Activated T-cell treated with anti-CD3 and anti-CD28 coated beads for 48 hours (primary cell): ENCODE measurements at places on chromosomes 12 and 14.

DNA sequence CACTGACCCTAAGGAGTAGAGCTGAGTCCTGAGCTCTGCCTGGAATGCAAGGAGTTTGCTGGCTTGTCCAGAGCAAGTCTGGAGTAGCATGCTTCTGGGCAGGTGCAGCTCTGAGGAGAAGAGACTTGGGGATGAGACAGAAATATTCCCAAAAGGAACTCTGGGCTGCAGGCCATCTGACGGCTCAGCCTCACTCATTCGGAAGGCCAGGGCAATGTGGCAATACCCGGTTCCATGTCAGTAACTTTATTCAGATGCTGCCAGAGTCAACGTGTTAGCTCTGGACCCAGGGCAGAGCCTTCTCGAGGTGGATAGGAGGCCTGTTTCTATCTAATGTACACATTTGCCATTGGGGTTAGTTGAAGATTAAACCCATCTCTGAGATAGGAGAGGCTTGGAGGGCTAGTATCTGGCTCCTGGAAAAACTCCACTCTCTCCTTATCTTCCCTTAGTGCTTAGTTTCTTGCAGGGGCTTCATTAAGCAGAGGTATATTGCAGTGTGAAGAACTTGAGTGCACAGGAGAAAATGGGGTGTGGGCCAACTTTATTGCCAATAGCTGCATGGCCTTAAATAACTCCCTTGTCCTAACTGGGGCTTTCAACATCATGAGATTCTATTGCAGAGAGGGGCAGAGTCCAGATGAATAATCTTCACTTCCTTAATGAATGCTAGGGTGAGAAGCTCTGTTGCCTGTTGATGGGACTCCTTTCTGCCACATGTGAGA, 65.6 kb downstream of the NTF3 start:
- no peak for DNase-seq

- no peak for DNase-seq
These were observed 154.0 kb downstream of the PIWIL1 start for GRCh38 chr12:130491421-130492357.

DNA sequence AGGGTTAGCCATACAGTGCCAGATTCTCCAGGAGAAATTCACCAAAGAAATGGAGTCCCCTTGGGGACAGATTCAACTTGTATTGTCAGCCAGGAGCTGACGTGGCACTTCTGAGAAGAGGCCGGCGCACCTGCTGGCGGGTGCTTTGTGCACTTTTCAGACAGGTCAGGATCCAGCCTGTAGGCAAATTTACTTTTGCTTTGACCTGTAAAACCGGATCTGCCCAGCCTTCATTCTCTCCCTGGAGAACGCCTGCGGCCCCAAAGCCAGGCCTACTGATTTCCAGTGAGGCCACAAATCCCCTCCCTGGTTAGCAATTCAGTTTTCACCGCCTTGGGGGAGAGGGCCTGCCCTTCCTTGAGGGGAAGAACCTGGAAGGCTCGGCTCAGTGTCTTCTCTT, 17.4 kb downstream of the P2RX4 start:
- DNase-seq = no peak

DNA sequence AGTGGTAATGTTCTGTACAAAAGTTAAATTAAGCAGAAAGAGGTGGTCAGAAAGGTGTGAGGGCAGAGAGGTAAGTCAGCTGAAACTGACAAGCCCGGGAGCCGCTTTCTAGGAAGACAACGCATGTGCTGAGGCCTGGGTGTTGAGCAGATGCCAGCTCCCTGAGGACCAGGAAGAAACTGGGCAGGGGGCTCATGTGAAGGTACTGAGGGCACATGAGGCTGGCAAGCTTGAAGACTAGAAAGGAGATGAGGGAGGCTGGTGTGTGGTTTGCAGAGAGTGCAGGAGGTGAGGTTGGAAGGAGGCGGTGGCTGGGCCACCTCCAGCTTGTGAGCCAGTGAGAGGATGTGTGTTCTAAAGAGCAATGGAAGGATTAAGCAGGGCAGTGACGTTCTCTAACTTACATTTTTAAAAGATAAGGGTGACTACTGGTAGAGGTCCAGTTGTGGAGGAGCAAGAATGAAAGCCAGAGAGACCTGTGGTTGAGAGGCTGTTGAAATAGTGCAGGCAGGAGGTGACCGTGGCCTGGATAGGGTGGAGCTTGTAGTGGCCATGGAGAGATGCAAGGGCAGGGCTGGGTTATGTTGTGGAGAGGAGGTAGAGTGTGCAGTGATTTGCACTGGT, 29.1 kb downstream of the ZNF664 start:
- no peak for DNase-seq

DNA sequence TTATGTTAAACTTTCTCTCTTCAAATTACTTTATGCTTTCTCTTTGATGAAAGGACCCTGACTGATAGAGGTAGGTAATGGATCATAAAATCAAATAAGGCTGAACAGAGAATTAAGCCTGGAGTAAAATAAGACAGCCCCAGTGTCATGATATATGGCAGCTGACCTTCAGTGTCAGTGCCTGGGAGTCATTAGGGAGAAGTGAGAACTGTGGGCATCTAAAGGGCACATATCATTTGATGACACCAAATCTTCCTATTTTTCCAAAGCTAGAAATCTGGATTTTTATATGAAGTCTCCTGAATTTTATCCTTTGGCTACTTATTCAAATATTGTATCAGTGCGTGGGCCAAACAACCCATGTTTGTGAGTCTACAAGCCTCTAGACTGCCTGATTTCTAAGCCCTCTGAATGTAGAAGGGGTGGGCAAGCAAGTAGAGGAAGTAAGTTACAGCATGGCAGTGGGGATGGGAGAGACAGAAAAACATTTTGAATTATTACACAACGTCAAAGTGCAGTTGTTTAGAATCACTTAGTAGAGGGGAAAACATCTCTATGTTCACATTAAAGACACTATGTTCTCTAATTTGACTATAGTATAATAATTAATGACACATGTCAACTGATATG, 10.0 kb downstream of the SLC39A9 start:
- no peak for DNase-seq

GRCh38 chr14:99195602-99196309, 76.2 kb downstream of the BCL11B start:
- DNase-seq = no peak

- DNase-seq = no peak
These were observed 14.2 kb downstream of the ZFYVE21 start for GRCh38 chr14:103729496-103730448.

GRCh38 chr12:1929241-1929984, 11.0 kb upstream of the CACNA2D4 start:
- no peak for DNase-seq

DNA sequence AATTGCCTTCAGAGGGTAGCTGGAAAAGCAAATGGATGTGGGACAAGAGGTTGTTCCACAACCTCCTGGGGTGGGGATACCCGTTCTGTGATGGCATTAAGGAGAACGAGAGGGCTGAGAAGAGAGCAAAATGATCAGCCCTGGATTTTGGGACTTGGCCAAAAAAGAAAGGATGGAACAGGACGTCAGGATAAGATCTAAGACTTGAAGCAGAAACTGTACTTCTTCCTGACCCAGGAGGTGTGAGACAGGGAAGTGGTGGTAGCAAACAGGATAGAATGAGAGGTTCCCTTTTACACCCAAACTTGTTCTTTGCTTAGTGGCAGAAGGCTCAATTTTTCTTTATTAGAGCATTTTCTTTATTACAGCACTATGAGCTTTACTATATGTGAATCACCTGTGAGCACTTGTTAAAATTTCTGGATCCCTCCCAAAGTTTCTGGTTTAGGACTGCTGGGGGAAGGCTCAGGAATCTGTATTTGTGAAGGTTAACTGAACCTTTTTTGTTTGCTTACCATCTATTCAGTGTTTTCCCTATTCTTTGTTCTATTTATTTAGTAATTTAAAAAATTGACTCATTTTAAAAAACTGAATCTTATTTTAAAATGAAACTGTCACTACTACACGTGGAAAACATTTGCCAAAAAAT, 59.2 kb downstream of the ERC1 start:
- no peak for DNase-seq

GRCh38 chr14:88940671-88941070, 116.2 kb downstream of the TTC8 start:
- DNase-seq = no peak

DNA sequence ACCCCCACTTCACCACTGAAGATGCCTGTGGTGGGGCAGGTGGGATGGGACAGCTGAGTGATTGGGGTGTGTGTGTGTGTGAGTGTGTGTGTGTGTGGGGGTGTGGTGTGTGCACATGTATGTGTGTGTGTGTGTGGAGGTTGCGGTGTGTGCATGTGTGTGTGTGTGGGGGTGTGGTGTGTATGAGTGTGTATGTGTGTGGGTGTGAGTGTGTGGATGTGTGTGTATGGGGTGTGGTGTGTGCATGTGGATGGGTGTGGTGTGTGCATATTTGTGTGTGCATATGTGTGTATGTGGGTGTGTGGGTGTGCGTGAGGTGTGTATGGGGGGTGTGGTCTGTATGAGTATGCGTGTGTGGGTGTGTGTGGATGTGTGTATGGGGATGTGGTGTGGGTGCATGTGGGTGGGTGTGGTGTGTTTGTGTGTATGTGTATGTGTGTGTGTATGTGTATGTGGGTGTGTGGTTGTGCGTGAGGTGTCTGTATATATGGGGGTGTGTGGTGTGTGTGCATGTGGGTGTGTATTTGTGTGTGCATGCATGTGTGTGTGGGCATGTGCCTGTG, 61.6 kb downstream of the PLEKHG3 start:
- DNase-seq = no peak
